ENCODE measurements at places on chromosomes 6 and 20.

- DNase-seq: no peak
These were observed 65.8 kb downstream of the EYA4 start for GRCh38 chr6:133306931-133307330.

GRCh38 chr6:159971341-159972178 lies 2.7 kb downstream of the IGF2R start:
- no peak for DNase-seq

GRCh38 chr6:89297695-89298351 lies 17.3 kb downstream of the GABRR2 start:
- DNase-seq: no peak

DNA sequence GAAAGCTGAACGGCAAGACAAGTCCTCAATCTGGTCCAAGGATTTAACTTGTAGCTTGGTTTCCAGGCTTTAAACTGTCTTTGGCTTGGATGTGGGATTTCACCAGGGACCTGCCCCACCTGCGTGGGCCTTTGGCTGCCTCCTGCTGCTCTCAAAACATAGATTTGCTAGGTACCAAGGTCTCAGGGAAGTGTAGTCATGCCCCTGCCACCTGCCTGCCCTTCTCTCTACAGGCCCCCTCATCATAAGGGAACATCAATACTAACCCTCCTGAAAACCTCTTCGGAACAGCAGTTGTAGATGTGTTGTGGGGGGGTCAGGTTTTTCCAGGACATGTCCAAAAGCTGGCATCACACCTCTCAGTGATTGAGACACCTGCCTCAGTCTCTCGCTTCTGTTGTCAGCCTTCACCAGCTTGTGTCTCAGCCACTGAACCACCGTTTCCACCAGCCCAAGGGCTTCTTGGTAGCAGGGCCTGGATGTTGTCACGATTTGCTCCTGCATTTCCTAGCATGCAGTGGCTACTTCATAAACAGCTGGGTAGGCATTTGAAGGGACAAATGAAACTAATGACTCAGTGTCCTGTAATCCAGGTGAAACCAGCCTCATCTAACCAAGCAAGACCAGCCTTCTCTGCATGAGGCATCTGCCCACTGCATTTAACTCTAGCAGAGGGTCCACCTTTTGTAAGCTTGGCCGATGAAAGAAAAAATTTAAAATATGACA lies 141.6 kb upstream of the THBS2 start:
- no peak for DNase-seq

DNA sequence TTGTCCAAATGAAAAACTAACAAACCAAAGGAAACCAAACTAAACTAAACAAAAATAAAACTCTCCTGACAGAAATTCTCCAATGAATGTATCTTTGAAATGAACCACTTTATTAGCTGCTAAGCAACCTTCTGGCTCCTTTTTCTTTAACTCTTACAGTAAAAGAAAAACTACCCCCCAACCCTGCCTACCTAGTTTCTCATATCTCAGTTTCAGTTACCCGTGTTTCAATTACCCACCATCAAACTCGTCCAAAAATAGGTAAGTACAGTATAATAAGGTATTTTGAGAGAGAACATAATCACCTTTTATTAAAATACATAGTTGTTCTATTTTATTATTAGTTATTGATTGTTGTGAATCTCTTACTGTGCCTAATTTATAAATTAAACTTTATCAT lies 177.4 kb upstream of the THEMIS start:
- DNase-seq: no peak

- no peak for DNase-seq
These were observed 24.7 kb upstream of the PYGB start for GRCh38 chr20:25223179-25223661.

DNA sequence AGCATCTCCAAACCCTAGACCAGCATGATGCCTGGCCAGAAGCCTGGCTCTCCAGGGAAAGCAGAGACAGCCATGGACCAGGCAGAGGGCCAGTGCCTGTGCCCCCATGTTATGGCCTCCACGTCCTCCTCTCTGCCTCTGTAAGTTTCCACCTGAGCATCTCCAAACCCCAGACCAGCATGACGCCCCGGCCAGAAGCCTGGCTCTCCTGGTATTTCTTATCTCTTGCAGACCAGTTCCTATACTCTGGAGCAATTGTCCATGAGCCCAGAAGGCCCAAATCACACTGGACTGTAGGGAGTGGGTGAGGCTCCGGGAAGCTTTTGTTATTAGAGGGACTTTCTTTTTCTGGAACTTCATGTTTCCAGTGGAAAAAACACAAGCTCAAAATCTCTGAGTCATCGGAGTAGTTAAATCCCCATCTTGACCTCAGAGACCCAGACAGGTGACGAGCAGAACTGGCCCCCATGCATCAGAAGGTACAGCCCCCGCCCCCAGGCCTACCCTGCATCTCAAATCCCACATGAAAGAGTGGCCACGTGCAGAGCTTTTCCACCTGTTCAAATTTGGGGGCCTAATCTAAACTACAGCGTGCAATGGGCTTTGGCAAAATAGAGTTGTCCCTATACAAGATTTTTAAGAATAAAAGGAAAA lies 110.2 kb upstream of the FOXQ1 start:
- DNase-seq: no peak

- DNase-seq: no peak
These were observed 12.4 kb upstream of the CSNK2A1 start for GRCh38 chr20:555976-556385.

DNA sequence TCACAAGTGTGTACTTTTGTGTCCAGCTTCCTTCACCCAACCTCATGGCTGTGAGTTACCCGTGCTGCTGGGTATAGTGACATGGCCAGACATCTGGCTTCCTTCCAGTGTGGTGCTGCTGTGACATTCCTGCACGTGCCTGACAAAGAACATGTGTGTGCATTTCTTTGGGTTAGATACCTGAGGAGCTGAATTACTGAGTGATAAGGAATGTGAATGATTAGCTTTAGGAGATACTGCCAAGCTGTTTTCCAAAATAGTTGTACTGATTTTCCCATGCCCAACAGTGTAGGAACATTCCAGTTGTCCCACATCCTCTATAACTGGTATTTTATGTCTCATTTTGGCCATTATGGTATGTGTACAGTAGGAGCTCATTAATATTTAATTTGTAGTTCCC lies 132.5 kb downstream of the PREX1 start:
- no peak for DNase-seq
